Renal cortical epithelial cell (primary cell): ENCODE measurements at places on chromosomes 16 and 17.

GRCh38 chr16:3131755-3132377, 3.0 kb upstream of the ZNF213 start:
- no peak for DNase-seq

DNA sequence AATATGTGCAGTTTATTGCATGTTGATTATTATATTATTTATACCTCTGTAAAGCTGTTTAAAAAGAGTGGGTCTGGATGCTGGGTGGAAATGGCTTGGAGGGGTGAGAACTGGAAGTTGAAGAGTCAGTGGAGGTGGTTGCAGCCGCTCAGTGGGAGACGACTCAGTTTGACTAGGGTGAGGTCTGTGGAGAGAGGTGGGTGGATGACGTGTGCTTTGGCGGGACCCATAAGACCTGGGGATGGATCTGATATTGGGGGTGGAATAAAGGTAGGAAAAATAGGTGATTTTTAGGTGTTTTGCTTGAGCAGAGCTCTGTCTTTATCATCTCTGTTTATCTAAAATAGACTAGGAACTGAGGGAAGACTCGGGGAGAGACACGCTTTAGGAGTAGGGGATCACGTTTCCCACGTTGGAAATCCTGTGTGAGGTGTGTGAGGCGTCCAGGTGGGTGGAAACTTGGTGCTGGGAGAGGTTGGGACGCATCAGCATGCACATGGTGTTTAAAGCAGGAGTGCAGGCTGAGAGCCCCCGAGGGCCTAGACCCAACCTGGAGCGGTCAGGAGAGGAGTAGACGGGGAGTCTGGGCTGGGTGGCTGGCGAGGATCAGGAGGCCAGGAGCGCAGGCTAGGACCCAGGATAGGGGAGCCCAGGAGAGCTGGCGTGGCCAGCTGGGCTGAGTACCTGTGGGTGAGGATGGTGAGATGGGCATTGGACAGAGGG, 17.2 kb downstream of the NT5M start:
- no peak for DNase-seq

- DNase-seq = no peak
Observed at GRCh38 chr17:5705081-5705875, 121.0 kb upstream of the NLRP1 start.

GRCh38 chr17:35051183-35051578, 12.3 kb downstream of the RFFL start:
- DNase-seq = peak; percentile 56

DNA sequence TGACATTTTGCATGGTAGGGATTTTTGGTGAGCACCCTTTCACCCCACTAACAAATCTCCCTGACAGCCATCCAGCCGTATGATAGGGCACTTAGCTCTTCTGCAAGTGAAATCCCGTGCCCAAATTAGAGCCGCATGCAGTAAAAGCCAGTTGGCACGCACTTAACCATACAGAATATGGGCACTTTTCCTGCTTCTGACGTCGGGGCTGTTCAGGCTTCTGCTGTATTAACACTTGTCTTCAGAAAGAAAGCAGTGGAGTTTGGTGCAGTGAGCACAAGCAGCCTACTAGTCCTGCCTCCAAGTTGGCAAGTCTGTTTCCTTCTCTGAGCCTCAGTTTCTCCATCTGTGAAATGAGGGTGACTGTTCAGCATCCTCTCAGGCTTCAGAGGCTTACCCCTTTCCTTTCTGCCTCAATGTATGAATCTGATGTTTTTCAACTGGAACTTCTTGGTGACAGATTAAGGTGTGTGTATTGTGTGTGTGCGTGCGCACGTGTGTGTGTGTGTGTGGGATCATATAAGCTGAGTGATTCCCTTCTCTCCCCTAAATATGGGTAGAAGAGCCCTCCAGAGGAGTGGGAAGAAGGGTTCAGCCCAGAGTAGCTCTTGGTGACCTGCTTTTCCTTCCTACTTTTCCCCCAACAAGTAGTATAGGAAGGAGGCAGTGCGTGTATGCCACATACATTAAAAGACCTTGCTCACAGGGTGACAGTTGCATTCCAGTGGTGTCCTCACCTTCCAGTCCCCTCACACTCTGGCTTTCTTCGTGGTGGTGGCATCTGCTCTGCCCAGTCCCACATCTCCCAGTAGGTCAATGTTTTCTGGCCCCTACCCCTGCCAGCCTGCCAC, 19.0 kb downstream of the IGF2BP1 start:
- DNase-seq = no peak

GRCh38 chr17:61875285-61875684, 12.0 kb upstream of the BRIP1 start:
- no peak for DNase-seq

GRCh38 chr16:4071686-4072561, 44.3 kb downstream of the ADCY9 start:
- DNase-seq = no peak

DNA sequence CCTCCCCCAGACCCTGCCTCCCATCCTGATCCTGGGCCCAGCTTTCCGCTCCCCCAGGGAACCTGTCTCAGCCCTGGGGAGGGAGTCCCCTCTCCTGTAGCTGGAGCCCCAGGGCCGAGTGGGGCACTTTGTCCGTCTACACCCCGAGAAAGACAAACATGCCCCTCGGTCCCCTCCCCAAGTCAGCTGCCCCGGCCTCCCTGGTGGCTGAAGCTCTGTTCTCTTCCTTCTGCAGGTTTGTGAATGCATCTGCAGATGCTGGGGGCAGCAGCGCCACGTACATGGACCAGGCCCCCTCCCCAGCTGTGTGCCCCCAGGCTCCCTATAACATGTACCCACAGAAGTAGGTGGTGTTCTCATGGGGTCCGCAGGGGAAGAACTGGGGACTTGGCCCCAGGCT, 20.8 kb downstream of the STAT5A start:
- no peak for DNase-seq

- DNase-seq = no peak
Observed at GRCh38 chr16:54245788-54246453, 40.7 kb downstream of the IRX3 start.

DNA sequence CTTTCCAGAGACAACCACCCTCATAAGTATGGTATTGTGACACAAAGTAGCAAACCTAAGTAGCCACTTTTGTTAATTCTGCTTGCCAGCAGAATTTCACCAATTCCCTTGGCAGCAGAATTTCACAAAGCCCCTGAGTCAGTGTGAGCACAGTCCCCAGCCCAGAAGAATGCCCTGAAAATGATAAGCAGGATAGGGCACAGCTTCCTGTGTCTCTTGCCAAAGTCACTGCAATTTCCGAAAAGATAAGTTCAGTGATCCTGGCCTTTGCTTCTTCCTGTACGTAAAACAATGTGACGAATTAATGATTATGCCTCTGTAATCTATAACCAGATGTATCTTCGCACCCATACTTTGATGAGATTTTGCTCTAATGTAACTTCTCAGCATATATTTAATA, 16.0 kb upstream of the WIPF2 start:
- DNase-seq = no peak

DNA sequence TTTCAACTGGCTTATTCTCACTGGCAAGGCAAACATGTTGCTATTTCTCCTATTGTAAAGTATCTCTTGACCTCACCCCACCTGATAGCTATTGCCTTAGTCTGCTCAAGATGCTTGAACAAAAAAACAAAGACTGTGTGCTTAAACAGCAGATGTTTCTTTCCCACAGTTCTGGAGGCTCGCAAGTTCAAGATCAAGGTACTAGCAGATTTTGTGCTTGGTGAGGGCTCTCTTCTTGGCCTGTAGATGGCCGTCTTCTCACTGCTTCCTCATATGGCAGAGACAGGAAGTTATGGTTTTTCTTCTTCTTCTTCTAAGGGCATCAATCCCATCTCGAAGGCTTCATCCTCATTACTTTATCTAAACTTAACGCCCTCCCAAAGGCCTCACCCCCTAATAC, 109.7 kb upstream of the CLEC3A start:
- DNase-seq = no peak

DNA sequence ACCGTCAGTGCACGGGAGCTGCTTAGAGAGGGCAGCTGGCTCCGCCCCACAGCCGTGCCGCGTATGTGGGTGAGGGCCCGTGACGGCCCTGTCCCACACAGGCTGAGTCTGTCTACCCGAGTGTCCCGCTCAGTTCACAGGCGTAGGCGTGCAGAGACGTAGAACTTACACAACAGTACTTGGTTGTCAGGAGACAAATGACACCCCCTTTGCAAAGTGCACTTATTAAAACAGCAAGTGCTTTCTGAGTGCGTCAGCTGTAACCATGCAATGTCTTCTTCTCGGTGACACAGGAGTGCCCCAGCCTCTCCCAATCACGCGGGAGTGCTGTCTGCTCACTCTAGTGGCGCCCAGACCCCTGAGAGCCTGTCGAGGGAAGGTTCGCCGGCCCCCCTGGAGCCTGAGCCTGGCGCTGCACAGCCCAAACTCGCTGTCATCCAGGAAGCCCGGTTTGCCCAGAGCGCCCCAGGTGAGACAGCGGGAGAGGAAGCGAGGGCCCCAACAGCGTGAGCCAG, 64.2 kb downstream of the FOXK2 start:
- DNase-seq = no peak

DNA sequence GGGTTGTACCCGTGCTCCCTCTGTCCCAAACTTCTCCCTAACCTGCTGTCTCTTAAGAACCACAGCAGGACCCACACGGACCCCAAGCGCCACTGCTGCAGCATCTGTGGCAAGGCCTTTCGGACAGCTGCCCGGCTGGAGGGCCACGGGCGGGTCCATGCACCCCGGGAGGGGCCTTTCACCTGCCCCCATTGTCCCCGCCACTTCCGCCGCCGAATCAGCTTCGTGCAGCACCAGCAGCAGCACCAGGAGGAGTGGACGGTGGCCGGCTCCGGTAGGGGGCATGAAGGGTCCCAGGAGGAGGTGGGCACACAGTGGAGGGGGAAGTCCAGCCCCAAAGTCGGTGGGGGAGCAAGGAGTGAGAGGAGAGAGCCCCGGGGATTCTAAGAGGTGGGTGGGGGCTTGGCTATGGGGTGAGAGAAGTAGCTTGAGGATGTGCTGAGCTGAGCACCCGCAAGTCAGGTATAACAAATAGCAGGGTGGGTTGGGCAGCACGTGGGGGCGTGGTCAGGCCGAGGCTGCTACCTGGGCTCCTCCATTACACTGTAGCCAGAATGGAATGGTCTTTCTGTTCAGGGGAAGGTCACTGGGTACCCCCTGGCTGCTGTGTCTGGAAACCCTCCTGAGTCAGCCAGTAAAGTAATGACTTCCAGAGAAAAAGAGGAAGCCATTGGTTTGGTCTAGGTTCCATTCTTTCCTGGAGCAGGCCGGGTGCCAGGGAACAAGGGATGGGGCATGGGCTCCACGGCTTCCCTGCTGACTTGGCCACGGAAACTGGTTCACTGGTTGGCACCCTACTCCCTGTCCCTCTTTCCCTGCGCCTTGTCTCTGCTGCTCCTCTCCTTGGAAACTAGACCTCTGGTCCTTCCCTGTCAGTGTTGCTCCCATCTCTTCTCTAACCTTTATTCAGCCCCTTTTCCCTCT, 7.1 kb downstream of the PRSS53 start:
- no peak for DNase-seq

DNA sequence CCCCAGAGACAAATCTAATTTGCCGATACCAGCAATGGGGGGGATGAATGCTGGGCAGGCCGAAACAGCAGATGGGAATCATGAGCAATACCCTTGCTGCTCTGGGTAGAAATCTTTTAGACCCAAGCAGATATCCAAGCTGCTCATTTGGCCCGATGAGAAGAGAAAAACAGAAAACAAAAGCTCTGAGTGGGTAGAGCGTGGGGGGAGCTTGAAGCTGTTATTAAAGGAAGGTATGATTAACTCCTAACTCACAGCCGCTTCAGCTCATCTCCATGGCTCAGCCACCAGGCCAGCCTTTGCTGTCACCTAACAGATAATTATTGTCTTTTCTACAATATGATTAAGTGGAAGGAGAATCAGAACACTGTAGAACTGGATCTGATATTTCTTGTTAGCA, 58.3 kb downstream of the VPS35L start:
- DNase-seq = no peak

DNA sequence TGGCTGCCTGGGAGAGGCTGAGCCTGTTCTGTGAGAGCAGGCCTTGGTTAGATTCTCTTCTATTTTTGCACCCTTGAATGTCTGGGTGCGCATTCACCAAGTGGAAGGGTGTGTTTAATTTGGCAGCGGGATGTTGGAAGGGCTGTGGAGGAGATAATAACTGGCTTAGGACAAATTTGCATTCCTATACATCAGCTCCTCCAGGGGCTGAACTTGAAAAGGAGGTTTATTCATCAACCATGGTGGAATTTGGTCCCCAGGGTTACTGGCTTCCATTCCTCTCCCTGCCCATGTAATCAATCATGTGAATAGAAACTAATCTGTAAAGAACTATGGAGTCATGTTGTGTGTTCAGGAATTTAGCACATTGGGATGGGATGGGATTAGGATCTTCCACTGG, 100.2 kb upstream of the FOXF1 start:
- no peak for DNase-seq

DNA sequence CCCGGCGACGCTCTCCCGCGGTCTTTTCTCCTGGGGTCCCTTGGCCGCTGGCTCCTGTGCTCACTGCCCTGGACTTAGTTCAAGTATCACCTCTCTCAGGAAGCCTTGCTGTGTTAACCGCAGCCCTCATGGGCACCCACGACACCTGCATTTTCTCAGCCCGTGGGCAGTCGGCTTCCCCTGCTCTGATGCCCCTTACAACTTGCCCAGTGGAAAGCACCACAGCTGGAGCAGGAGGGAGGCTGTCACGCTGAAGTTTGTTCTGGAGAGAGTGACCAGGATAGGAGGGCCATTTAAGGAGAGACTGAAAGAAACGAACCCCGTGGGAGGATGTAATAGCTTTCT, 395 bp downstream of the STXBP4 start:
- DNase-seq = peak; percentile 33

- DNase-seq = no peak
Observed at GRCh38 chr16:14475370-14476139, 154.5 kb downstream of the PARN start.

DNA sequence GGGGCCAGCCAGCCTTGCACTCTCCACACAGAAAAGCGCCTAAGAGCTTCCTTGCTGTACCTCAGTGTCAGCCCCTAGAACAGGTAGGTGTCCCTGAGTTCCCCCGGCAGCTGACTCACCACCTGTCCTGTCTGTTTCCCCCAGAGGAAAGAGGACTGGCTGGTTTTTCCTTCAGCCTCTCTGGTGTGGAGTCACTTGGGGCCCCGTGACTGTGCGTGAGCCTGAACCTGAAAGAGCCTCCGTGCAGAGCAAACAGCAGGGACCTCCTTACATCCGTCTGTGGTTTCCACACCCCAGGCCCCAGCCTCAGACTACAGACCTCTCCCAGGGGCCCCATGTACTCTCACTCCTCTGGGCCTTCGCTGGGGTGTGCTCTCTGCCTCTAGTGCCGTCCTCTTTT, 87.8 kb downstream of the GNAO1 start:
- DNase-seq = no peak

- no peak for DNase-seq
Observed at GRCh38 chr17:81735264-81736102, 23.4 kb downstream of the SLC25A10 start.

DNA sequence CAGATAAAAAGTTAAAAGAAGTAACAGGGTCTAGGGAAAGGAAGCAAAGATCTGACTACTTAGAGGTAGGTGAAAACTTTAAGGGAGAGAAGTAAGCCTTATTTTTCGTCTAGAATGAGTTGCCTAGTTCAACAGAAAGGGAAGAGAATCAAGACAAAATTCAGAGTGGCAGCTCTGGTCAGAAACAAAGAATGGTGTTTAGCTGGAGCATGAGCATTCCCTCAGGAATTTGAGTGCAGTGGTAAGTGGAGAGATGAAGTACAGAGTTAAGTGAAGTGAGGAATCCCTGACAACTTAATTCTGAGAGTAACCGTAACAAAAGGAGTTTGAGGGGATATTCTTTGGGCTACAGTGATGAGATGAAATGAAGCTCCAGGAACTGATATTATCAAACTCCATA, 11.5 kb downstream of the SMG6 start:
- DNase-seq = peak; percentile 25

GRCh38 chr17:39054111-39054645, 87.0 kb upstream of the FBXO47 start:
- no peak for DNase-seq
